Amniotic stem cell (primary cell): ENCODE measurements at places on chromosomes 13 and 19.

- no peak for DNase-seq
Observed at GRCh38 chr19:43678512-43679261, 8.7 kb upstream of the PLAUR start.

GRCh38 chr19:49685845-49686332 lies 3.5 kb upstream of the ADM5 start:
- no peak for DNase-seq

DNA sequence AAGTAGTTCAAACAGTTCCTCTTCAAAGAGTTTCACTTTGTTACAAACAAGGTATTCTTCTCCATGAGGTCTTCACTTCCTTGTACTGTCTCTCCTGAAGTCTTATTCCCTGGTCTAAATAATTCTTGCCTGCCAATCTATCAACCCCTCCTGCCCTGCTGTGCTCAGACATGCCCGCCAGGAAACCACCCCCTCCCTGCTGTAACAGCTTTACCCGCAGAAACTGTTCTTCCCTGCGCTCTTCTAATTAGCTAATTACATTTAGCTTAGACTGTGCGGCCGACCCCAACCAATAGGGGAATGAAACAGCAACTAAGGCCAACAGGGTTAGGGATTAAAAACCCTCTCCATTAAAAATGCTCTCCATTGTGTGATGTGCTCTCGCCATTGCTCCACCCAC lies 46.7 kb downstream of the ZNF846 start:
- no peak for DNase-seq

- peak; percentile 4 for DNase-seq
Observed at GRCh38 chr19:33193865-33194362, at the start of gene LRP3. Gene LRP3, plus strand, starts transcription at chr19:33194330. Its CDS starts 456 bp downstream, at chr19:33194786.

GRCh38 chr13:112034231-112034630 lies 32.7 kb upstream of the SOX1 start:
- no peak for DNase-seq

DNA sequence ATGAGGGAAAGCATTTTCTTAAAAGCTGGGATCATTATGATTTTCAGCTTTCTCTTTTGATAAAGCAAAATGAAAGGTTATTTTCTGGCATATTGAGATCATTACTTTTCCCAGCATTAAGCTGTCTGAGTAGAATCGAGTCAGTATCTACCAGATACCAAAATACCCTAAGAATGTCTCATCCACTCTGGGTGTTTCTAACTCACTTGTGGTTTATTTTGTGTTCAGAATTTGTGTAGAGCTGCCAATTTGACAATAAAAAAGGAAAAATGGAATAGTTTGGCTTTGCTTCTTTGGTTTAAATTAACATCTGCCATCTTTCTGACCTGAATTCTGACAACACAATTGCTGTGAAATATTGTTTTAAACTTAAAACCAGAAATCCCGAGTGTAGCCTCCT lies 438.7 kb upstream of the ARGLU1 start:
- no peak for DNase-seq

GRCh38 chr19:33780251-33780650 lies 16.4 kb upstream of the KCTD15 start:
- no peak for DNase-seq

DNA sequence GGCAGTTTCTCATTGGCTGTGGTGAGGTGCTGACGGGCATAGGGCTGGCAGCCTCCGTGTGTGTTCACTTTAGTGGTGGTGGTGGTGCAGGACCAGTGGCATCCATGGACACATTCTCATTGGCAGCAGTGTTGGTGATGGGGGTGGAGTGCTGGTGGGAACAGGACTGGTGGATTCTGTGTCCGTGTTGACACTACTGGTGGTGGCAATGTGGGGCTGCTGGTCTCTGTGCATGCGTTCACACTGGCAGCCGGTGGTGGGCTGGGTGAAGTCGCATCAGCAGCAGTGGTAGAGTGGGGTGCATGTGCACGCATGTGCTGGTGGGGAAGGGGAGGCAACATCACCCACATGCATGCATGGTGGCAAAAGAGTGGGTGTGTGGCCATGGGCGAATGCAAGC lies 1471.4 kb upstream of the PCDH20 start:
- no peak for DNase-seq

- DNase-seq, result no peak
Observed at GRCh38 chr13:59121507-59121906, 1042.2 kb downstream of the DIAPH3 start.

GRCh38 chr19:468587-469256 lies 7.9 kb upstream of the SHC2 start:
- no peak for DNase-seq

GRCh38 chr13:32278426-32278825 lies 36.7 kb downstream of the ZAR1L start:
- DNase-seq, result peak; percentile 23

GRCh38 chr19:36111200-36111539 lies 227 bp downstream of the OVOL3 start:
- no peak for DNase-seq

DNA sequence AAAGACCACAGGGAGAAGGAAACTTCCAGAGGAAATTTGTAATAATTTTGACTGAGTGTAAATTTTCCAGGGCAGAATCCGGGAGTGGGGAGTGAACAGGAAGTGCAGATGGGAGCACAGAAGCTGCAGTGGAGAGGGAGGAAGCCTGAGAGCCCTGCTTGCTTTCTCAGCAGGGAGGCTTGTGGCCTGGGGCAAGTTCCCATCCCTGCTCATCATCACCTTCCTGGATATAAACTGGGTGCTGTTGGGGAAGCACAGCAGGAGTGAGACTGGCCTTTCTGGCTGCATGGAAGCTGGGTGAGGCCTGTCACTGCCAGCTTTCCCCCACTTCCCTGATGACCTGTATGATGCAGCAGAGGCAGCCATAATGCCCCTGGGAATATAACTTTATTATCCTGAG lies 532.9 kb downstream of the SLITRK6 start:
- no peak for DNase-seq

DNA sequence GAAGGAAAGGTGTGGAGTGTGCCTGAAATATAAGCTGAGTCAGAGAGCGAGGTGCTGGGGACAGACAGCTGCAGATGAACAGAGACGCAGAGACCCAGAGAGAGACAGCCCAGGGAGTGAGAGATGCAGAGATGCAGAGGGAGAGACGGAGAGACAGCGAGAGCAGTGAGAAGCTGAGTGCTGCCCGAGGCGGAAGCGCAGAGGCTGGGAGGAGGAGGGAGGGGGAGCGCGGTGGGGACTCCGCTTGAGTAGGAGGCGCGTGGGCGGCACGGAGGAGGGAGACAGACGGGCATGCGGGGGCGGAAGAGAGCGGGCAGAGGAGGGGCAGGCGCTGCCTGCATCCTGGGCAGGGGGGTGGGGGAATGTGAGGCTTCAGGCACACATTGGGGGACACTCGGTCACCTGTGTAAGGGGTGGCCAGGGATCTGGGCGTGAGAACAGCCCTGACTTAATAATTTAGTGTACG lies 25.7 kb downstream of the SLC8A2 start:
- DNase-seq, result no peak

DNA sequence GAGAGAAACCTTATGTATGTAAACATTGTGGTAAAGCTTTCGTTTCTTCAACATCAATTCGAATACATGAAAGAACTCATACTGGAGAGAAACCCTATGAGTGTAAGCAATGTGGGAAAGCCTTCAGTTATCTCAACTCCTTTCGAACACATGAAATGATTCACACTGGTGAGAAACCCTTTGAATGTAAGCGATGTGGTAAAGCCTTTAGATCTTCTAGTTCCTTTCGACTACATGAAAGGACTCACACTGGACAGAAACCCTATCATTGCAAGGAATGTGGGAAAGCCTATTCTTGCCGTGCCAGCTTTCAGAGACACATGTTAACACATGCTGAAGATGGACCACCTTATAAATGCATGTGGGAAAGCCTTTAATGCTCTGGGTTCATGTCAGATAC lies 24.7 kb downstream of the ZNF136 start:
- no peak for DNase-seq
